Posterior cingulate gyrus (tissue), 11 donors: ENCODE measurements at places on chromosomes 5 and 9.

- DNase-seq, result no peak
Observed at GRCh38 chr5:71666321-71666720, 52.8 kb upstream of the CARTPT start.

GRCh38 chr5:69374911-69375446, 5.4 kb downstream of the RAD17 start:
- no peak for DNase-seq

GRCh38 chr5:151881621-151882225, 42.9 kb downstream of the GLRA1 start:
- DNase-seq, result no peak

GRCh38 chr9:87891754-87892153, 9.1 kb downstream of the SPATA31E1 start:
- DNase-seq, result no peak
